Right ventricle myocardium superior (tissue), 1 donor: ENCODE measurements at places on chromosomes 3 and 15. TPM values are rescaled to one million over a fixed set of nuclear protein-coding genes. Genes with fewer than 3 reads are reported as not detected.

The MEGF11 gene
- total RNA-seq = not detected

The CA12 gene
- total RNA-seq = 0.27 TPM

The GP9 gene
- total RNA-seq = not detected

The GRK7 gene
- total RNA-seq = not detected

The CCR4 gene
- 0.08 TPM for total RNA-seq

The LRRIQ4 gene
- total RNA-seq = not detected

The P2RY1 gene
- total RNA-seq = 9.5 TPM

The SOX14 gene
- not detected for total RNA-seq

The TNFAIP8L3 gene
- 6.5 TPM for total RNA-seq

The MLF1 gene
- 212 TPM for total RNA-seq

The CLDN1 gene
- total RNA-seq = not detected

The ACVR2B gene
- 4.4 TPM for total RNA-seq

The LRRC58 gene
- 7.9 TPM for total RNA-seq

The SSUH2 gene
- total RNA-seq = 1.00 TPM

The IGSF10 gene
- 2.6 TPM for total RNA-seq

The FGF12 gene
- 356 TPM for total RNA-seq

The PRICKLE2 gene
- total RNA-seq = 5.9 TPM

The CD80 gene
- total RNA-seq = not detected

The ADAMTS17 gene
- 1.7 TPM for total RNA-seq

The GREM1 gene
- not detected for total RNA-seq

The GALNT15 gene
- 7.2 TPM for total RNA-seq

The WDR93 gene
- 0.11 TPM for total RNA-seq

The KNG1 gene
- total RNA-seq = 0.43 TPM

The B3GNT5 gene
- total RNA-seq = 1.3 TPM

The GCSAM gene
- not detected for total RNA-seq

The SLC15A2 gene
- 5.0 TPM for total RNA-seq

The EXD1 gene
- total RNA-seq = not detected
